ENCODE measurements at places on chromosomes 1 and 21.

GRCh38 chr1:3399732-3400131 is 54.7 kb upstream of the ARHGEF16 start:
- no peak for DNase-seq

DNA sequence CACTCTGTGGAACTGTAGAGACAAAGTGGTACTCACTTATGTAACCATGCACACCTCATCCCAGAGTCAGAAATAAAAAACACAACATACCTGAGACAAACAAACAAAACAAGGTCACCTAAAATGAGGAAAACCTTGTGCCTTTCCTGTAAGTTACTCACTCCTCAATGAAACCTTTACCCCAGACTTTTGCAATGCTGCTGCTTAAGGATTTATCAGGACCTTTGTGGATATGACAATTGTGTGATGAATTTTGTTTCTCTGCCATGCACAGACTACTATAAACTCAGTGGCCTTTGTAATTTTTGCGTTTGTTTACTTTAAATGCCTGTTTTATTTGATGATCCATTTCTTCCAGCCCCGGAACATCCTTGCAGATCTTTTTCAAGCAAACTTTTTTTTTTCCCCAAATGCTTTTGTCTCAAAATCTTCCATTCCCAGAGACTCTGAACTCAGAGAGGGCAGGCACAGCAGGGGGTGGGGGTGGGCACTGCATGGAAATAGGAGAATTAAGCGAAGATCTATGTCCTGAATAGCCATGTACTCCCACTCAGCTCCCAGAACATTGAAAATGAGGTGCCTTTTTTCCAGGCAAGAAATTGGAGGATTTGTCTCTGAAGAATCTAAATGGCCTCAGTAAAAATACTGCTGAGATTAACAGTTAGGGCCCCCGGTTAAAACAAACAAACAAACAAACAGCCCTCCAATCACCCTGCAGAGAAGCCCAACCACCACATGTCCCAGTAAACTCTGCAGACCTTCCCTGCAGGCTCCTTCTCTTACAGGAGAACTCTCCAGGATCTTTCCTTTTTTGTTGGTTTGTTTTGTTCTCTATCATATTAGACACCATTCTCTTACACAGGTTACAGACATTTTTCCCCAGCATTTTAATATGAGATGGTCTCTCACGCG is 22.6 kb upstream of the SIM2 start:
- no peak for DNase-seq

DNA sequence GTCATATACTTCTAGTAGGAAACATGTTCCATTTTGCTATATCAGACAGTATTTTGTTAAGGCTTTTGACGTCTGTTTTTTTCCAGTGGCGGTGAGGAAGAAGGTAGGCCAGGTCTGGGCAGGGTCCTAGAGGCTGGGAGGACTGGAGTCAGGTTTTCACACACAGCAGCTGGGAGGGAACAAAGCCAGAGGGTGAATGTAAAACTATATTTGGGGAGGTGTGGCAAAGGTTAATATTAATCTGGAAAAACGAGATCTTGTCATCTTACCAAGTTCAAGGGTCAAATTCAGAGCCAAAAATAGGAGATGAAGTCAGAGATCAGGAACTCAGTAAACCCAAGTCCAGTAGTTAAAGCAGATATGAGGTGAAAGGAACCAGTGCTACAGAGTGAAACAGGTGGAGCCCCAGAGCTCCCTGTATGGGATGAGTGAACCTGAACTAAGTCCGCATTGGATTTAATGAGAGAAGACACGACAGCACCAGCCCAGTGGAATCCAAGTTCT is 10.7 kb upstream of the OTUD7B start:
- no peak for DNase-seq

DNA sequence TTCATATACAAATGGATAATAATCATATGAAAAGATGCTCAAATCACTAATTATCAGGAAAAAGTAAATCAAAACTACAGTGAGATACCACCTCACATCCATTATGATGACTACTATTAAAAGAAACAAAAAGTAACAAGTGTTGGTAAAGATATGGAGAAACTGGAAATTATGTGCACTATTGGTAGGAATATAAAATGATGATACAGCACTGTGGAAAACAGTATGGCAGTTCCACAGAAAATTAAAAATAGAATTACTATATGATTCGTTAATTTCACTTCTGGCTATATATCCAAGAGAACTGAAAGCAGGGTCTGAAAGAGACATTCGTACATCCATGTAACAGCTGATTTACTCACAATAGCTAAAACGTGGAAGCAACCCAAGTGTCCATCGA is 21.1 kb upstream of the ATP1A1 start:
- DNase-seq = no peak

GRCh38 chr1:220925707-220926106 is 46.5 kb downstream of the HLX start:
- peak; percentile 10 for DNase-seq

- no peak for DNase-seq
Observed at GRCh38 chr1:93023281-93023680, 55.8 kb upstream of the MTF2 start.

GRCh38 chr1:200319148-200319547 is 90.7 kb downstream of the ZNF281 start:
- peak; percentile 53 for DNase-seq

Data from inflammatory macrophage treated with lipopolysaccharide for 1 hour (primary cell).